Epithelial cell of esophagus (primary cell): ENCODE measurements at places on chromosomes 7 and 10.
A peak's percentile ranks its signal among the peaks of the same experiment; 100 is the strongest.

DNA sequence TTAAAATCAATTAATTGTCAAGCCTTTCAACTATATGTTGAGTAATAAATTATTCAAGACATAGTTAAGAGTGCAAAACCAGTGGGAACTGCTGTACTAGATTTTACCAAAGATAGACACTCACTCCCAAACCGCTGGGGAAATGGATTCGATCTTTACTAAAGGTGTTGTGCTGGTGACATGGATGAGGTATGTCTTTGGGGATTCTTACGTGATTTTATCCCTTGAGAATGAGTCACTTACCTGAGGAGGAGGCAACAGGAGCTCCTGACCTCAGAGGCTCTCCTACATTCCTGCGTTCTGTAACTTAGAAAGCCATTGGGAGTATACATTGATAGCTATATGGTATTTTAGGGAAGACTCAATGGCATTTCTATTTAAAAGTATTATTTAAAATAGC lies 165.5 kb downstream of the PKD1L1 start:
- DNase-seq: peak; percentile 76

GRCh38 chr10:113093188-113094113 lies 143.4 kb downstream of the TCF7L2 start:
- peak; percentile 87 for DNase-seq

DNA sequence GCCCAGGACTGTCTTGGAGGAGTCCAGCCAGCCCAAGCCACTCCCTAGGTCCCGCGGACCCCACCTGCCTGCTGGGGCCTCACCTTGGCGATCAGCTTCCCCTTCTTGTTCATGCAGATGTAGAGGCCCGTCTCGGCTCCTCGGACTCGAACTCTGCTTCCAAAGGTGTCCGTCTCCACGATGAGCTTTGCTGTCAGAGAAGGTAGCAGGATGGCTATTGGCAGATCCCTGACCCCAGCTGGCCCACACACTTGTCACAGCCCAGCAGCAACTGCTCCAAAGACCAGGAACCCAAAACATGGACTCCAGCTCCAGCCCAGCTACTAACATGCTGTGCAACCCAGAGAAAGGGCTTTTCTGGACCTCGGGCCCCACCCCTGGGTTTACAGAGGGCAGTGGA lies 4.5 kb downstream of the FGF8 start:
- no peak for DNase-seq

DNA sequence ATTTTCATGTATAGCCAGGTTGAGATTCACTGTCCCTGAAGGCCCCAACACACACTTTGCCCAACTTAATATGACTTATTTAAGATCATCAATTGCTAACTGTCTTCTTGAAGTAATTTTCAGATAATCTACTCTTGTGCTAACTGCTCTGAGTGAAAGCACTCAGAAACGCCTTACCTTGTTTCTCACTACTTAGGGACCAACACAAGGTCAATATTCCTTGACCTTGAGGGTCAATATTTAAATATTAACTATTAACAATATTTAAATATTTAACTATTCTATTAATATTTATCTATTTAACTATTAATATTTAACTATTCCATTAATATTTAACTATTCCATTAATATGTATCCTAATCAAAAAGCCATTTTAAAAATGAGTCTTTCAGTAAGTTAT lies 26.0 kb upstream of the HNRNPH3 start:
- DNase-seq: no peak

DNA sequence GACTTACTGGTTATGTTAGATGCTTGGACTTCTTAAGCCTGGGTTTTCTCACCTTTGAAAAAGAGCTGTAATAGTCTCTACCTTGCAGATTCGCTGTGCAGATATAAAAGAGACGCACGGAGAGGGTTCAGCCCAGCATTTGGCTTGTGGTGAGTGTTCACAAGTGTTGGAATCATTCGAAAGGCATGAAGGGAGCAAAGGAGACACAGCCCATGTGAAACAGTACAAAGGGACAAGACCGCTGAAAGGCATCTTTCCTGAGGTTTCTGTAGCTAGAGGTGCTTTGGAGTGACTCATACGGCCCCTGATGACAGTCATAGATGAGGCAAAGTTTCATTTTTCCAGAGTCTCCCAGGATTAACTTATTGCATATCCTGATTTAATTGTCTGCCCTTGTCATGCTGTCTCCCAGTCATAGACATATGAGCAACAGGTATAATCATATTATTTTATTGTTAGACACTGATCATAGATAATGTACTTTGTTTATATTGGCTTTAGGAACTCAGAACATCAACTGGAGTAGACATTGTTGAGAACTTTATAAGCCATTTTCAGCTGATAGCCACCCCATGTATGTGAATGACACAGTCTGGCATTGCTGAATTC lies 171.1 kb downstream of the ADRA2A start:
- DNase-seq: no peak

GRCh38 chr7:108002726-108003598 lies at the start of gene LAMB1:
Gene LAMB1, minus strand, starts transcription at chr7:108003161. Its CDS starts 276 bp downstream, at chr7:108002885.
- DNase-seq: peak; percentile 59

DNA sequence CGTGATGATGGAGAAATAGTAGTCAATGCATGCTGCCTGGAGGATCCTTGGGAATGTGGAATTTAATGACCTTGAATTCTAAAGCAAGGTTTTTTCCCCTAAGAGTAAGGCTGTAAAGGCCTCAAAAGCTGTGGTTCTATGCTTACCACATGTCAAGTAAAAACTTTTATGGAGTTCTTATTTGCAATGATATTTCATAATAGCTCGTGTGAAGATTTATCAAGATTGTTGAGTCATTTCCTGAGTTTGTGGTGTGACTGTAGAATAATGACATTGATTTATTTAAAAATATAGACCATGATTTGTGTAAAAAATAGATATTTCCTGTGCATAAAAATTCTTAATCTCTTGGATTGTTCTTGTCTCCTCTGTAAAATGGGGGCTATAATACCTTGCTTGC lies 67.5 kb upstream of the SORCS1 start:
- no peak for DNase-seq

GRCh38 chr7:18013936-18014335 lies 13.7 kb downstream of the PRPS1L1 start:
- DNase-seq: peak; percentile 17

DNA sequence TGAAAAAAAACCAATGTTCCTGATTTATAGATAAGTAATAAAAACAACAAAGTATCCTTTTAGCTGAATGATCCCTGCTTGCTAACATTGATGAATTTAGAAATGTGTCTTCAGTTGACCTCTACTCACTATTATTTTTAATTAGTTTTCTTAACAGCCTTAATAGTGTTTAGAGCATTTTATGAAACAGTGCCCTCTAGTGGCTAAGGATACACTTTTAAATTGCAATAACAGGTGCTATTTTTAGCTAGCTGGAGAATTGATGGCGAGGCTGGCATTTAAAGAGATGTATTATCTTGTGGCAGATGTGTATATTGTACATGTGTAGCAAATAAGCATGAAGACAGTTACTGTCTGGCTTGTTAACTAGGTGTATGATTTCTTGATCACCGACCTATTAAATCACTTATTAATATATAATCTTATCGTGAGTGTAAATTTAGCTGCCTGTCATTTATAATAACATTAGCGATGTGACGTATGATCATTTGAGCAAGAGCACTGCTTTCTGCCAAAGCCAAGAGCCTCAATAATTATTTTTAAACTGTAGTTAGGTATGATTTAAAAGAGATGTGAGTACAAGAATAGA lies 451.9 kb downstream of the DPP6 start:
- DNase-seq: peak; percentile 53

DNA sequence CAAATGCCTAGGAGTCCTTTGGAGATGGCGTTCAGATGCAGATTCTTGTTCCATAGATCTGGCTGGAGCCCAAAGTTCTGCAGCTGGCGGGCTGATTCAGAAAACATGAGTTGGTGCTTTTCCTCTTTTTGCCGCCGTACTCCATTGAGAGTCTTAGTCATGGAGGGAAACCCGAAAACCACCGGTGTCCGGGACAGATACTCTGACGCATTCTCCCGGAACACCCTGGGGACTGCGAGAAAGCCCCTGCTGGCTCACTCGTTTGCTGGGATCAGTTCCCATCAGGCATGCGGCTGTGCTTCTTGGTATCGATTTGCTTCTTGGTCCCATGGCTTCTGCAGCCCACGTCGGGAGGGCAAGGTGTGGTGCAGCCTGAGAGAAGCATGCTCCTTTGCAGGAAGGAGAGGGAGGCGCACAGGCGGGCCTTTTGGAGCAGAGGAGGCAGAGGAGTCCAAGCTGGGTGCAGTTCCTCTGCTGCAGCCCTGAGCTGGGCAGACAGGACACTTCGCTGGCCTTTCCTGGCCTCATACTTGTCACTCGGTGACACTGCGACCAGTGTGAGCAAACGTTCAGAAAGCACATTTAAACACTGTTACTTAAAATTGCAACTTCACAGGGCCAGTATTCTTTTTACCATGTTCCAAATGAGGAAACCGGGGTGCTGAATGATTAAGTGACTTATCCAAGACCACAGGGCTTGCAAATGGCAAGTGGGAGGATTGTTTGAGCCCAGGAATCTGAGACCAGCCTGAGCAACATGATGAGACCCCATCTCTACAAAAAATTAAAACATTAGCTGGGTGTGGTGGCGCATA lies 30.6 kb upstream of the PFKFB3 start:
- DNase-seq: peak; percentile 22

GRCh38 chr7:111835066-111835465 lies 272.8 kb upstream of the IMMP2L start:
- peak; percentile 78 for DNase-seq

- no peak for DNase-seq
These were observed 43.0 kb upstream of the WIPF3 start for GRCh38 chr7:29763266-29763665.

- no peak for DNase-seq
These were observed 402 bp upstream of the CDHR1 start for GRCh38 chr10:84193846-84194423.

DNA sequence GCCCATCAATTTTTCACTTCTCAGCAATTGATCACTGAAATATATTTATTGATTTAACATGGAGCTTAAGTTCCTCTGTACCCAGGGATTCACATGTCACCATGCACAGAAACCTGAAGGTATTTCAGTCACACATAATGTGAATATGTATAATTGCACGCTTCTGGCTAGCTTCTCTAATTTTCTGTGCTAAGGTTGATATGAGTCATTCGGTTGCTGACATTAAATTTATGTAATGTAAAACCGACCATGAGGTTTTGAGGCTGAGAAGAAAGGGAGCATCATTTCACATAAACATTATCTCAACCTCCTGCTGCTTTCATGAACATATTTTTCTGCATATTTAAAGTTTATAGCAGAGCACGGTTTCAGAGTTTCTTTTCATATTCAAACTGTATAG lies 381.0 kb upstream of the TPK1 start:
- no peak for DNase-seq

DNA sequence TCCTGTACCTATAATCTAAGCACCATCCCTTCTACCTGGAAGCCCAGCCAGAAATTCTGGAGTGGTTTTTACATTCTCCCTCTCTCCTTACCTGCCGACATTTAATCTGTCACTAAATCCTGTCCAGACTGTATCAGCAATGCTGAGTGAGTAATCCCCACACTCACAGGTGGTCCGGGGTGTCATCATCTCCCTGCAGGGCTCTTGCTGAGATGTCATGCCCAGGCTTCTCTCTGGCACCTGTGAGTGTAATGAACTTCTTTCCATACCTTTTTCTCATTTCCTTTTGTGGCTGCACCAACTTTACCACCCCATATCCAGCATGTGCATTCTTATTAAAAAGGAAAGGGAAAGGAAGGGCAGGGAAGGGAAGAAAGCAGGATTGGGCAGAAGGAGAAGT lies 355.2 kb downstream of the CCSER2 start:
- DNase-seq: peak; percentile 74

DNA sequence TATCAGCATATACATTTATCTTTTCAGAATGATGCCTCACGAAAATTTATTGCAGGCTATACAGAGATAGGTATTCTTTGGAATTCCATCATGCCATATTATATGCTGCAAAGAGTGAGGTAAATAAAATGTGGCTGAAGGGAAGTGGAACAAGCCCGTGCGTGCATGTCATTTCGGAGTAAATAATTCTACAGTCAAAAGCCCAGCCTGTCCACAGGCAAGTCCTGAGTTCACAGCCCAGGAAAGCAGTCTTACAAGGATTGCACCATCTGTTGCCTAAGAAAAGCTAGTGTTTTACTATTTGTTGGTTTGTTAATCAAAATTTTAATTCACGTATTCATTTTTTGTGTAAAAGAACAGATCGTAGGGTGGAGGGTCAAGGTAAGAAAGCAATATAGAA lies 292.4 kb upstream of the AKR1E2 start:
- peak; percentile 92 for DNase-seq

DNA sequence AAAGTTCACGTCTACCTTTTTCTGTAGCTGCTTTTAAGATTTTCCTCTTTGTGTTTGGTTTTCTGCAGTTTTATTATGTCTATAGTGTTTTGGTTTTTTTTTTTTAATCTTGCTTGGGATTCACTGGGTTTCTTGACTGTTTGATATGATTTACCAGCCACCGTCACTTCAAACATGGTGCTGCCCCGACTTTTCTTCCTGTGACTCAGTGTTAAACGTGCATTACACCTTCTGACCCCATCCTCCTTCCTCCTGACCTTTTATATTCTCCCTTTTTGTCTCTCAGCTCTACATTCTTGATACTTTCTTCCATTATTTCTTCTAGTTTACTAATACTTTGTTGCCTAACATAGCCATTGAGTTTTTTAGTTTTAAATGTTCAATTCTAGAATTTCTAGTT lies 61.5 kb downstream of the GNA12 start:
- no peak for DNase-seq

GRCh38 chr7:74453322-74454011 lies at the start of gene GTF2IRD1:
Gene GTF2IRD1, plus strand, starts transcription at chr7:74453906. Its CDS starts 54,175 bp downstream, at chr7:74508081.
- DNase-seq: peak; percentile 77

DNA sequence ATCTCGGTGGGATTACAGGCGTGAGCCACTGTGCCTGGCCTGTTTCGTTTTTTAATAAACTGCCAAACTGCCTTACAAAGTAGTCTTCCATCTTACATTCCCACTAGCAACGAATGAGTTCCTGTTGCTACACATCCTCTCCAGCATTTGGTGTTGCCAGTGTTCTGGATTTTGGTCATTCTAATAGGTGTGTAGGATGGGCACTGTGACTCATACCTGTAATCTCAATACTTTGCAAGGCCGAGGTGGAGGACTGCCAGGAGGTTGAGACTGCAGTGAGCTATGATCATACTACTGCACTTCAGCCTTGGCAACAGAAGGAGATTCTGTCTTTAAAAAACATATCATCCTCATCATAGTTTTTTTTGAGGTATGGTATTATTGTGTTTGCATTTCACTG lies 21.4 kb upstream of the RSBN1L start:
- peak; percentile 95 for DNase-seq

DNA sequence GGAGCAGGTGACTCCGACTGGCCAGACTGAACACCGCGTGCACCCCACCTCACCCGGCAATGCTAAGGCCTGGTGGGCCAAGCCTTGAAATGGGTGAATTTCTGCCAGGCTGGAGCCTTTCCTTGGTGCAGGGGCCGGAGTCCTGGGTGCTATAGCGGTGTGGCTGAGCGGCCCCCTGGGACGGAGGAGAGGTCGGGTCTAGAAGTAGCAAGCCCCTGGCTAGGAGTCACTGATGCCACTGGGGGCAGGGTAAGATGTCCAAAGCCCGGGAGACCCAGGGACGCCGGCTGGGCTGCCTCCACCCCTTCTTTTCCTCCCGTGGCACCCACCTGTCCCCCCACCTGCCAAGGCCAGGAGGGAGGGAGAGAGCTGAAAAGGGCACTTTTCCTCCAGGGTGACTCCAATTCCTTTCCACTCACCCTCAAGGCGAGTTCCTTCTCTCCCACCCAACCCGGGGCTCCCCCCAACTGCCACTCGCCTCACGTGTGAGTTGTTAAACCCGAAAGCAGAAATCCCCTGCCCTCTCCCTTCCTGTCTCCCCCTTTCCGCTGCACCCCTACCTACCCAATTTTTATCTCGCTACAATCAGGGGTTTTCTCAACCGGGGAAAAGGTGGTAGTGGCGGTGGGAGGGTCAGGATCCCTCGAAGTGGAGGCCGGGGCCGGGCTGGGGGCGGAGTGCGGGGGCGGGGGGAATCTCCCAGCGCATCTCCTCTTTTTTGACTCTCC lies 6.0 kb upstream of the GATA3 start:
- no peak for DNase-seq
